Neural crest cell (in vitro differentiated cells): ENCODE measurements at places on chromosomes 6 and 20. TPM values are rescaled to one million over a fixed set of nuclear protein-coding genes. Genes with fewer than 3 reads are reported as not detected.

Gene FAM83C
- total RNA-seq, result not detected in 2 replicates

Gene EMILIN3
- 6.9 and 7.5 TPM in 2 replicates for total RNA-seq

Gene LY6G6C
- 1.2 TPM in 2 replicates for total RNA-seq

Gene C6orf132
- total RNA-seq, result 0.14 and 0.26 TPM in 2 replicates

Gene OCSTAMP
- total RNA-seq, result 0.14 and 0.26 TPM in 2 replicates

Gene COL19A1
- total RNA-seq, result 0.09 TPM in 1 of 2 replicates, not detected in the other

Gene BNIP5
- total RNA-seq, result not detected in 2 replicates

Gene TMEM74B
- 2.7 and 3.3 TPM in 2 replicates for total RNA-seq

Gene TRIM15
- total RNA-seq, result not detected in 2 replicates

Gene SPDEF
- 0.12 TPM in 1 of 2 replicates, not detected in the other for total RNA-seq

Gene TSHZ2
- 6.4 and 8.5 TPM in 2 replicates for total RNA-seq

Gene TRAPPC3L
- not detected in 2 replicates for total RNA-seq

Gene SIRPB1
- total RNA-seq, result 0.77 and 1.5 TPM in 2 replicates

Gene PXMP4
- 5.2 and 5.6 TPM in 2 replicates for total RNA-seq

Gene LPA
- total RNA-seq, result 0.43 and 0.65 TPM in 2 replicates

DNA sequence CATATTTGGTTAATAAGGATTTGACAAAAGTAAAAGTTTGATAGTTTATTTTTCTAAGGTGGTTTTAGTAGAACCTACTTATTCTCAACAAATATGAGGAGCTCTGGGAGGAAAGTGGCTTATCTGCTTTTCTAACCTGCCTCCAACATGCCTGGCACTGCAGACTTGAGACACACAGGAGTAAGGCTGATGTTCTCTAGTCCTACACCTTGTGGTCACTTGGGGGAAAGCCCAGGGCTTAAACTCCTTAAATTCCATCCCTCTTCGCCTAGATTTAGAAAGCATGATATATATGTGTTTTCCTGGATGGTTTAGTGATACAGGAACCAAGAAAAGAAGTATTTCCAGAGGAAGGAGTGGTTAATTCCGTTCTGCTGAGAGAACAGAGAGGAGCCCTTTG, 39.9 kb upstream of the SAMD5 start:
- no peak overlapping the region for H3K4me3 ChIP-seq
- peaks cover 6% of the 10 kb centered on the region for H3K36me3 ChIP-seq
- no peaks in the 10 kb centered on the region for H3K4me1 ChIP-seq
- DNase-seq, result no peak
- H3K27ac ChIP-seq, result no peak overlapping the region
- H3K27me3 ChIP-seq, result no peaks in the 10 kb centered on the region

DNA sequence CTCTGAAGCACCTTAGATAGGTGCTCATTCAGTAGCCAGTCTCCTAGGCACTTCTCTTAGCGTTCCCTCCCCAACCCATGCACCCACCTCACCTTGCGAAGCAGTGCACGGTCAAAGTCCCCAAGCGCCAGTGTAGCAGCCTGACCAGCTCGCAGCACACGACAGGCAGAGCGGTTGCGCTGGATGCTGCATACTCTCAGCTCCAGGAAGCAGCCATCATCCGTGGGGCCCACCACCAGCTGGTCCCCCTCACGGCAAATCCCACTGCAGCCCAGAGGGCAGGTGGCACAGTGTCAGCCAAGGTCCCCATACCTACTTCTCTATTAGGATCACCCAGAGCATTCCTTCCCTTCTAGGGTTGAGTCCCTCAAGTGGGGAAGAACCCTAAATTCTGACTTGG, 6.5 kb downstream of the GTPBP2 start:
- peaks cover 9% of the 10 kb centered on the region for H3K4me1 ChIP-seq
- no peak overlapping the region for H3K27ac ChIP-seq
- peaks cover 5% of the 10 kb centered on the region for H3K36me3 ChIP-seq
- peak overlapping the region; percentile 72 for H3K4me3 ChIP-seq

GRCh38 chr20:36574366-36575135, 1.2 kb downstream of the TGIF2 start:
- peak overlapping the region; percentile 97 for H3K27ac ChIP-seq
- no peaks in the 10 kb centered on the region for H3K36me3 ChIP-seq
- peak; percentile 43 for DNase-seq
- H3K27me3 ChIP-seq, result peaks cover 8% of the 10 kb centered on the region
- H3K4me3 ChIP-seq, result peak overlapping the region; percentile 96
- H3K4me1 ChIP-seq, result peaks cover 38% of the 10 kb centered on the region

GRCh38 chr6:73062130-73062529, 163.2 kb downstream of the KHDC1L start:
- no peak overlapping the region for H3K27ac ChIP-seq
- no peaks in the 10 kb centered on the region for H3K4me1 ChIP-seq
- no peaks in the 10 kb centered on the region for H3K27me3 ChIP-seq
- H3K4me3 ChIP-seq, result no peak overlapping the region
- H3K36me3 ChIP-seq, result no peaks in the 10 kb centered on the region

DNA sequence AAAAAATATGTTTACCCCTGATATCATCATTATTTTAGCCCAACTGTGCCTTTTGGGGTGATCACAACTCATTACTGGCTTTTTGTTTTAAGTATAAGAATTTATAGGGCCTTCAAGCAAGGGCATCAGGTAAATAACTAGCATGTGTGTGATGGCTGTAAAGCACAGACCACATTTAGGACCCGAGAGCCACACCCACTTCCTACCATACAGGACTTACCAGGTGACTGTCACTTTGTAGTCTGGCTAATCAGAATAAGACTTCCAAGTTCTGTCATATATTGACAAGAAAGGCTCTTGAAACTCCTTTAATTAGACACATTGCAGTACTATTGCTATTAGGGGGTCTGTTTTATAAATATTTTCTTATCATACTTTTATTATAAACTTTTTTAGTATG, 31.1 kb downstream of the TMEM242 start:
- H3K36me3 ChIP-seq, result peaks cover 6% of the 10 kb centered on the region
- H3K27me3 ChIP-seq, result no peaks in the 10 kb centered on the region

DNA sequence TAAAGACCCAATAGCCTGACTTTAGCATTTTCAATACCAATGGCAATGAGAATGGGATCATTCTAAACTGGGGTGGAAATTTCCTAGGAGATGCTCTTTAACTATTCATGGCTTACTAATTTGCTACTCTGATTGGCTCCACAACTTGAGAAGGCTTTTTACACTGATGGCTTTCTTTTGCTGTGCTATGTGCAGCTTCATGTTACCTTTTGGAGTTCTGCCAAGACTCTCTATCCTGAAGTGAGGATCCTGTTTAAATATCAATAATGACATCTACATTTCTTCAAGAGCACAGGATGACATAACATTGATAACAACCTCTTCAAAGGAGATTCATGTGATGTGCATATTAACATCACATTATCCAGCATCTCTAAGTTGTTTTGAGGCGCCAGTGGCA, 43.4 kb upstream of the SIRPG start:
- H3K27me3 ChIP-seq, result peaks cover 14% of the 10 kb centered on the region
- H3K4me1 ChIP-seq, result no peaks in the 10 kb centered on the region
- H3K36me3 ChIP-seq, result no peaks in the 10 kb centered on the region
- H3K27ac ChIP-seq, result no peak overlapping the region
- DNase-seq, result no peak

- peaks cover 26% of the 10 kb centered on the region for H3K4me1 ChIP-seq
- no peak overlapping the region for H3K4me3 ChIP-seq
- no peak overlapping the region for H3K27ac ChIP-seq
- DNase-seq, result no peak
Observed at GRCh38 chr20:19947611-19948264, 69.4 kb upstream of the NAA20 start.

- no peak overlapping the region for H3K27ac ChIP-seq
- peaks cover 39% of the 10 kb centered on the region for H3K27me3 ChIP-seq
Observed at GRCh38 chr6:42720739-42721138, 1.7 kb downstream of the PRPH2 start.

GRCh38 chr6:26032340-26033084, 54.7 kb upstream of the HFE start:
- no peak for DNase-seq
- H3K36me3 ChIP-seq, result no peaks in the 10 kb centered on the region
- peaks cover 6% of the 10 kb centered on the region for H3K27me3 ChIP-seq

DNA sequence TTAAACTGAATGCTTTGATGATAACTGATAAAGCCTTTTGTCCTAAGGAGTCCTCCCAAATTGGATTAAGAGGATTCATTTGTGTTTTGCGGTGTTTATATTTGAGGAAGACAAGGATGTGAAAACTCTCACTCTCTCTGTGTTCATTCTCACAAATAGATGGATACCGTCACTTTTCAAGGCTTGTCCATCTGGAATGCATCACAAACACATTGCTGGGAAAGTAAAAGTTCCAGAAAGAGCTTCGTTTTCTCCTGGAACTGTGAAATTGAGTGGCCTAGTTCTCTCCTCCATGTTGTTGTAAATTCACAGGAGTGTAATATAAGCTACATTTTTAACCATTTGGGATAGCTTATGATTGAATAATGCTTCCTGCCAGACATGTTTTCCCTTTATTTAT, 581.6 kb upstream of the FLRT3 start:
- H3K27ac ChIP-seq, result peak overlapping the region; percentile 30
- DNase-seq, result no peak
- peaks cover 25% of the 10 kb centered on the region for H3K4me1 ChIP-seq
- no peaks in the 10 kb centered on the region for H3K27me3 ChIP-seq
- H3K4me3 ChIP-seq, result no peak overlapping the region
- no peaks in the 10 kb centered on the region for H3K36me3 ChIP-seq

GRCh38 chr20:38969708-38970107, 7.6 kb downstream of the DHX35 start:
- no peaks in the 10 kb centered on the region for H3K27me3 ChIP-seq
- no peak overlapping the region for H3K4me3 ChIP-seq
- no peak overlapping the region for H3K27ac ChIP-seq
- H3K4me1 ChIP-seq, result peaks cover 14% of the 10 kb centered on the region
- DNase-seq, result no peak

- DNase-seq, result peak; percentile 8
- H3K4me3 ChIP-seq, result no peak overlapping the region
- no peaks in the 10 kb centered on the region for H3K36me3 ChIP-seq
- H3K4me1 ChIP-seq, result peaks cover 17% of the 10 kb centered on the region
Observed at GRCh38 chr6:14664621-14665315, 547.2 kb downstream of the CD83 start.

DNA sequence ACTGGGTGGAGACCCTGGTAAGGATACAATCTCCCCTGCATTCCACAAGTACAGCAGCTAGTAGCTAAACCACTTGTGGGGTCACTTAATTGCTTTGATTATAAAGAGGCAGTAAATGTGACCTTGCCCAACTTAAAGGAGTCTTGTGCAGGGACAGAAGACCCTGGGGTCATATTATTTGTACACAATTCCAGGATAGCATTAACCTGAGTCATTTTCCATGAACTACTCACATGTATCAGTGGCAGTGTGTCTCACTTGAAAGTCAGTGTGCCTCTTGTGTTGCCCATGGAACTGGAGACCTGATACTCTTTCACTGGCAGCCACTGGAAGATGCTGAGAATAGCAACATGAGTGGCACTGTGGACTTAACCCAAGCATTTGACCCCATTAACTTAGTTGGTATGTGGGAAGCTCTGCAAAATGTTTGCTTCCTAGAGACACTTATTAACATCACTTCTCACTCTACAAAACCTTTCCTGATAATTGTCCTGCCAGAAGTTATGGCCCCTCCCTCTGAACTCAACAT, 28.9 kb downstream of the CLIC5 start:
- H3K4me3 ChIP-seq, result no peak overlapping the region
- H3K36me3 ChIP-seq, result no peaks in the 10 kb centered on the region
- H3K27me3 ChIP-seq, result no peaks in the 10 kb centered on the region
- no peaks in the 10 kb centered on the region for H3K4me1 ChIP-seq
- DNase-seq, result no peak

DNA sequence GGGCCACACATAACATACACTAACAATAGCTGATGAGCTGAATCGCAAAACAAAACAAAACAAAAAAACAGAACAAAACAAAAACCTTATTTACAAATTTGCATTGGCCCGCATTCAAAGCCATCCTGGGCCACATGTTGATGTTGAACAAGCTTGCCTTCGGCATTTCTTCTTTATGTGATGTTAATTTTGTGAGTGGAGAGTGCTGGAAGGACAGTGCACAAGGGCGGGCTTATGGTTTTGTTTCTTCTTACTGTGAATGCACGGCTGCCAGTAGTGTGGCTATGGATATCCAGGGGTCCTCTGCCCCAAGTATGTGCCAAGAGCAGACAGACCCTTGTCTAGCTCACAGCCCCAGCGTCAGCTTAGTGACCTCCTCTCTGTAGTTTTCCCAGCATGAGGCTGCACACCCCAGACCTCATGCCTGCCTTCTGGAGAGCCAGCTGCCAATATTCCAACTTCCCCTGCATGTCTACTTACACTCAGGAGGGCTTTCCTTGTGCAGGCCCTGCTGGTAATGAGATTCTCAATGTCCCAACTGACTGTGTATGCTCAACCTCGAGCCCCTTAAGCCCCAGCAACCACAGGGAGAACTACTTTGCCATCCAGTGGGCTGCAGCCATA, 24.9 kb downstream of the ZNF292 start:
- peak overlapping the region; percentile 35 for H3K27ac ChIP-seq
- H3K4me3 ChIP-seq, result no peak overlapping the region
- DNase-seq, result no peak
- H3K27me3 ChIP-seq, result no peaks in the 10 kb centered on the region
- H3K4me1 ChIP-seq, result peaks cover 16% of the 10 kb centered on the region
- peaks cover 20% of the 10 kb centered on the region for H3K36me3 ChIP-seq

- peak within 1 kb of the TSS; percentile 94 for H3K4me3 ChIP-seq
- H3K4me1 ChIP-seq, result peaks cover 34% of the 10 kb centered on the region
- H3K27me3 ChIP-seq, result peaks cover 18% of the 10 kb centered on the region
- peak; percentile 67 for DNase-seq
- H3K27ac ChIP-seq, result peak within 1 kb of the TSS; percentile 57
- peaks cover 8% of the 10 kb centered on the region for H3K36me3 ChIP-seq
Observed at GRCh38 chr6:143677891-143678791, at the start of gene PHACTR2. PHACTR2 (plus strand) TSS chr6:143677965; CDS start chr6:143678164, 199 bp downstream.

DNA sequence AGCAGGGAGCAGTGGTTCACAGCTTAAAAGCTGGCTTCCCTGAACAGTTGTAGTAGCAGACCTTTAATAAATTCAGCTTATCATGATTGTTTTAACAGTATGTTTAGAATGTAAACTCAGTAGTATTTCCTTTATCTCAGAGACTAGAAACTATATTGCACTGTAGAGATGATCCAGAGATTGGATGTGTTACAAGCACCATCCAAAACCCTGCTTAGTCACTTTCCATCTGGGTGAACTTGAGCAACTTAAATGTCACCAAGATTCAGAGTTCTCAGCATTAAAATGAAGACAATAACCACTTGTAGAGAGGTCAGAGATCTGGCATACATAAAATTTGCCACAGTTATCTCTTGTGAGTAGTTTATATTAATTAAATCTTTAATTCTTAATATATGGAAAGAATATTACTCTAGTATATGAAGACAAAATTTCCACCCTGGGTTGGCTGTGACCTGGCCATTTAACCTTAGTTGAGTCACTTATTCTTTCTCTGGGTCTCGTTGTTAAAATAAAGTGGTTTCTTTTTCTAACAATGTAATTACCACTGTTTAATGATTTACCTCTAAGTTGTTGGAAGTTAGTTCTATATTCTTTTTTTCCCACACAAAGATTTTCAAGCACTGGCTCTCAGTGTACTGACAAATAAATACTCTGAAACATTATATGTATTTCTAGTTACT, 239.2 kb upstream of the FKBP1C start:
- H3K36me3 ChIP-seq, result no peaks in the 10 kb centered on the region
- peaks cover 11% of the 10 kb centered on the region for H3K4me1 ChIP-seq
- H3K27me3 ChIP-seq, result peaks cover 7% of the 10 kb centered on the region
- no peak overlapping the region for H3K4me3 ChIP-seq
- peak overlapping the region; percentile 19 for H3K27ac ChIP-seq

- H3K4me1 ChIP-seq, result no peaks in the 10 kb centered on the region
- H3K27me3 ChIP-seq, result no peaks in the 10 kb centered on the region
- peaks cover 4% of the 10 kb centered on the region for H3K36me3 ChIP-seq
- H3K4me3 ChIP-seq, result no peak overlapping the region
- no peak for DNase-seq
Observed at GRCh38 chr6:44496665-44497369, 109.3 kb downstream of the CDC5L start.

- peaks cover 5% of the 10 kb centered on the region for H3K4me1 ChIP-seq
- no peaks in the 10 kb centered on the region for H3K36me3 ChIP-seq
- no peak overlapping the region for H3K4me3 ChIP-seq
- DNase-seq, result no peak
- H3K27ac ChIP-seq, result no peak overlapping the region
Observed at GRCh38 chr6:109867009-109867969, 110.8 kb upstream of the GPR6 start.
